ENCODE measurements at places on chromosomes 13 and 19.
A peak's percentile ranks its signal among the peaks of the same experiment; 100 is the strongest.

DNA sequence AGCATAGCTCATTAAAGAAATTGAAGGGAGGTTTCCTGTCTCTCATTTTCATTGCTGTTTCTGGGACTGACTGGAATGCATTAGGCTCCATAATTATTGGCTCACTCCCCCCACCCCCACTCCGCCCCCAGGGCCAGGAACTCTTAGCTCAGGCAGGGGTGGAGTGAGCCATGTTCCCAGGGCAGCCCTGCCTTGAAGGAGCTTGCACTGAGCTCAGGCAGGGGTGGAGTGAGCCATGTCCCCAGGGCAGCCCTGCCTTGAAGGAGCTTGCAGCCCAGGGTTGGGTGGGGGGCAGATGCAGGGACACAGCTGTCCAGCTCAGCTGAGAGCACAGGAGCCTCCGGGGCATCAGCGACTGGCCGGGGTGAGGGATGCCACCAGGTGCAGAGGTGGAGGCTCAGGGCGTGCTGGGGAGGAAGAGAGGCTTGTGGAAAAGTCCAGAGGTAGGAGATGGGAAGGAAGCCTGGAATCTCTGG is 39.1 kb upstream of the TFDP1 start:
- peak; percentile 80 for DNase-seq

- DNase-seq, result no peak
These were observed 879.0 kb upstream of the SLITRK5 start for GRCh38 chr13:86792153-86792651.

DNA sequence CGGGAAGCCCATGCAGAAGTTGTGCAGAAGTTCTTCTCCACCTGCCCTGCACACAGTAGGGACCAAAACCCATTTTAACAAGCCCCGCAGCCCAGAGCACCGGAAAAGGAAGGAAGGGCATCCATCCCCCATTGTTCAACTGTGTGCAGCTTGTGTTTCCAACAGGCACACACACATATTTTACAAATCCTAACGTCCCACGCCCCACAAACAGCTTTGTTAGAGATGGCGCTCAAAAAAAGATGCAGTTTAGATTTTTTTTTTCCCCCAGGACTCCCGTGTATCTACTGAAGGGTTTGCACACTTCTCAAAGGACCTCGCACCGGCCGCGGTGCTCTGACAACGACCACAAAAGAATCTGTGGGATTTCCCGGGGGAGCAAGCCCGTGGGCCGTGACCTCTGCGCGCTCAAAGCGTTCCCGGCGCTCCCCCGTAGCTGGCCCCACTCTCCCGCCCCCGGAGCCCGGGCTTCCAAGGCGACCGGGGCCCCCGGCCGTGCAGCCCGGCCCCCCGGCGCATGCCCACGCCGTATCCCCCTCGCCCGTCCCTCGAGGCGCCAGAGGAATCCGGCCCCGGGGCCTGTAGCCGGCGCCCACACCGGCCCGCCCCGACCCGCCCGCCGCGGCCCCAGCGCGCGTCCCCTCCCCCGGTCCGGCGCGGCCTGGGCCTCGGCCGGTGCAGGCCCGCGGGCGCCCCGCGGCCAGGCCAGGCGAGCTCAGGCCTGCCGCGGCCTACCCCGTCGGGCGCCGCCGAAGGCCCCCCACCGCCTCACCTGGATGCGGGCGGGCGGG is 523 bp downstream of the ELAVL1 start:
- no peak for DNase-seq

GRCh38 chr19:41703602-41704293 is 4.7 kb upstream of the CEACAM5 start:
- peak; percentile 77 for DNase-seq

DNA sequence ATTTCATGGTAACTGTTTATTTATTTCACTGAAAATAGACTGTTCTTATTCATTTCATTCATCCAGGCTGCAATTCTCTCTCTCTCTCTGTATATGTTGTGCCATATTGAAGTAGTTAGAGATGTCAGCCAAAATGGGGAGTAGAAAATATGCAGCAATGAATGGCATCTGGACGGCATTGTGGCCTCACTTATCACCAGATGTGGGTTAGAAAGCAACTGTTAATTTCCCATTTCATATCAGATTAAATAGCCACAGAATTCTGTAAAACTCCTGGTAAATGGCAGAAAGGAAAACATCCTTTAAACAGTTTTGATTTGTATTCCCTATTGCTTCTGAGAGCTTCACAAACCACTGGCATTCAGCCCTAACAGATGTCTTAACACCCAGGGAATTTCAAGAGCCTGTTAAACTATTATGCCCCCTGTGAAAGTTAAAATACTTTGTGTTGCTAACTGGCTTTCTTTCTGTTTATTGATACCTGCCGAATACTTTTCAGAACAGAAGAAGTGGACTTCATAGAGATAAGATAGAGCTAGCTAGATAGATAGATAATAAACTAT is 1763.3 kb upstream of the MIR17HG start:
- no peak for DNase-seq

DNA sequence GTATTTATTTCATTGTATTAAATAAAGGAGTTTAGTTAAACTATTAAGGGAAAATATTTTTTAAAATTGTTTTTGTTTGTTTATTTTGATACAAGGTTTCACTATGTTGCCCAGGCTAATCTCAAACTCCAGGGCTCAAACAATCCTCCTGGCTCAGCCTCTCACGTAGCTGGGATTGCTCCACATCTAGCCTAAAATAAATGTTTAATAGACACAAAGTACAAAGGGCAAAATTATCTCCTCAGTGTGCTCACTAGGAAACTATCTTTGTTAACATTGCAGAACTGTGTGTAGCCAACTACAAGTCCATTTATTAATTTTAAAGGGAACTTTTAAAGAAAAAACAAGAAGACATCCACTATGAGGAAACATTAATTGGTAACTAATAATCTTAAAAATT is 207.2 kb upstream of the PCDH17 start:
- no peak for DNase-seq
